ENCODE measurements at places on chromosomes 1 and 21.

DNA sequence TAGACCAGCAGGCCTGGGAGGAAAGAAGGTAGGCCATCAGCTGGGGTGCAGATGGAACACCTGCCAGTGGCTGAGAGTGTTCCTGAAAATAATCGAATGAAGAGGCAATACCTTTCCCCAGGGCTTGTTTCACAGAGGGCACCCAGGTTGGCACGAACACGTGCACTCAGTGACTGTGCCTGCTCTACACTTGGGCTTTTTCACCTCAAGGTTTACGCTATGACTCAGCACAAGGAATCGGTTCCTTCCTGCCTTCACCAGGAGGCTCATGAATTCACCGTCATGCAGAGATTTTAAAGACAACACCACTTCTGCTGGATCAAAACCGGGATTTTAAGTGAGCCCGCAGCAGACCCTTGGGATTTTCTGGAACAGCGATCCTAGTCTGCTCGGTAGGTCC, 118.5 kb upstream of the ADAR start:
- DNase-seq: peak; percentile 39

- no peak for DNase-seq
These were observed 1402.0 kb downstream of the MRPL39 start for GRCh38 chr21:24205319-24205718.

GRCh38 chr1:195898373-195898772, 709.9 kb downstream of the KCNT2 start:
- no peak for DNase-seq

GRCh38 chr1:32695098-32695904, 7.3 kb downstream of the SYNC start:
- DNase-seq: peak; percentile 40
